ENCODE measurements at places on chromosomes 5 and 9.

DNA sequence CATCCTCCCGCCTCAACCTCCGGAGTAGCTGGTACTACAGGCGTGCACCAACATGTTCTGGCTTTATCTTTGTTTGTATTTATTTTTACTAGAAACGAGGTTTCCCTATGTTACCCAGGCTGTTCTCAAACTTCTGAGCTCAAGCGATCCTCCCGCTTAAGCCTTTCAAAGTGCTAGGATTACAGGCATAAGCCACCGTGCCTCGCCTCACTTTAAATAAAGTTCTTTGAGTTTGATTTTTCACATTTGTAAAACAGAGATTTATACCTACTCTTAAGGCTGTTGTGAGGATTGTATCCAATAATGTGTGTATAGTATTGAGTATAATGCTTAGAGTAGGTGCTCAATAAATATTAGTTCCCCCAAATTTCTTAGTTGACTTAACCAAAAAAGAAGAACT is 75.7 kb downstream of the MEF2C start:
- no peak for DNase-seq

GRCh38 chr5:40606077-40606765 is 73.5 kb upstream of the PTGER4 start:
- DNase-seq, result no peak

- no peak for DNase-seq
Observed at GRCh38 chr9:113398796-113399195, 2.3 kb downstream of the ALAD start.

GRCh38 chr9:120855827-120856670 is 13.3 kb upstream of the PSMD5 start:
- no peak for DNase-seq

GRCh38 chr9:16613605-16614004 is 256.9 kb downstream of the BNC2 start:
- no peak for DNase-seq

GRCh38 chr9:93077811-93078210 is 18.2 kb upstream of the CARD19 start:
- DNase-seq, result no peak

- DNase-seq, result no peak
Observed at GRCh38 chr5:145568581-145568980, 266.6 kb downstream of the PRELID2 start.

DNA sequence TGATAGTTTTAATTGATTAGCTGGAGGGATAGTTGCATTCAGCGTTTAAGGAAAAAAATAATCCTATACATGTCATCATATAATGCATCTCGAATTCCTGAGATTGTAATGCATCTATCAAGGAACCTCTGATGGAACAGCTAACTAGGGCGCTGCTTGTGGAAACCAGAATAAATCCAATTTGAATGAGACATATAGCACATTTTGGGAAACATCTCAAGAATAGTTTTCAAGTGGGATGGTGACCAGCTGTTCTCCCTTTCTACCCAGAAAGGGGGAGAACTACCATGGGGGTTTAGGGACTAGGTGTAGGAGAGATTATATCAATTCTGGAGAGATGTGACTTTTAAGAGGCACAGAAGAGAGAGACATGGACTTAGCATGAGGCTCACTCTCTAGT is 319.3 kb upstream of the BRINP1 start:
- DNase-seq, result no peak

DNA sequence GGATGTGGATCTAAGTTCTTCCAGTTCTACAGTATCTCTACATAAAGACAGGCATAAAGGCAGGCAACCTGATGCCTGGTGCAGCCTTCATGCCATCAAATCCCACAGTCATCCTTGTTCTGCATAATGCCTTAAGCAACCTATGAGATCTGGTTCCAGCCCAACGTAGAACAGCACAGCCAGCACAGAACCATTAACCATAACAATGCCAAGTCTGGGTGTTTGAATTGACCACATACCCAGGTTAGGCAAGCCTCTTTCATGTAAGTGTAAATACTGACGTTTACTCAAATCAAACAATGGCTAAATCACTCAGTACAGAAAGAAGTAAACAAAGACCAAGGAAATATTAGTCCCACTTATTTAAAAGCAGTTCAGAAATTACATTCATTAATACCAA is 195.0 kb downstream of the ADAMTSL1 start:
- no peak for DNase-seq

DNA sequence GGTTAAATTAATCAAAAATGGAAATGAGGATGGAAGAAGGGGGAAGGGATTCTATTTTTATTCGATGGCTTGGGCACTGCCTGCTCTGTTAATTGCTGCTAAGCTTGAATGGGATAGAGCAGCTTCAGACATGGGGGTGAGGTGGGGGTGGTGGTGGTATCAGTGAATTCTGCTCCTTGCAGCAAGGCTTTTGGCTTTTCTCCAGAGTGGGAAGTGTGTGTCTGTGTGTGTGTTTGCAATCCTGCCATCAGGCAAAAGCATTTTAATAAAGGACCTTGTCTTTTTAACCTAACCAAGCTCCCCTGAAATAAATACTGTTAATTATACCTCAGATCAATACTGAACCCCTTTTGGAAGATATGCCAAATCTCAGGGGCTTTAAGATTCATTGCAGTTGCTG is 110.9 kb upstream of the GPR151 start:
- no peak for DNase-seq

DNA sequence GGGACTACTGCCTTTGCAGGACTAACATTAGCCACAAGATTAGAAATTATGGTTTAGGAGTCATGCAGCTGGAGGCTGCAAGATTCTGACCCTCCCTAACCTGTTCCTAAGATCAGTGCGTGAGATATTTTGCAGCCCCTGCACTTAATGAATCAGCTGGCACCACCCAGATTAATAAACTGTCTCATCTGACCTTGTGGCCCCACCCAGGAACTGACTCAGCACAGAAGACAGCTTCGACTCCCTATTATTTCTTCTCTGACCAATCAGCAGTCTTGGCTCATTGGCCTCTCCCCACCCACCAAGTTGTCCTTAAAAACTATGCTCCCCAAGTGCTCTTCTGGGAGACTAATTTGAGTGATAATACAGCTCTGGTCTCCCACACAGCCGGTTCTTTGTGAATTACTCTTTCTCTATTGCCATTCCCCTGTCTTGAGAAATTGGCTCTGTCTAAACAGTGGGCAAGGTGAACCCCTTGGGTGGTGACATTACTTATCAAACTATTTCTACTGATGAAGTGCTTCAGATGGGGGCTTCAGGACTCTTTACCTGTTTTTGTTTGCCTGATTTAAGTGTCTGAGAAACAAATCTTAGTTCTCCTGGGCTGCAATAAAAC is 17.0 kb downstream of the CTSL start:
- no peak for DNase-seq

GRCh38 chr5:73899916-73900315 is 273.9 kb downstream of the ARHGEF28 start:
- no peak for DNase-seq

DNA sequence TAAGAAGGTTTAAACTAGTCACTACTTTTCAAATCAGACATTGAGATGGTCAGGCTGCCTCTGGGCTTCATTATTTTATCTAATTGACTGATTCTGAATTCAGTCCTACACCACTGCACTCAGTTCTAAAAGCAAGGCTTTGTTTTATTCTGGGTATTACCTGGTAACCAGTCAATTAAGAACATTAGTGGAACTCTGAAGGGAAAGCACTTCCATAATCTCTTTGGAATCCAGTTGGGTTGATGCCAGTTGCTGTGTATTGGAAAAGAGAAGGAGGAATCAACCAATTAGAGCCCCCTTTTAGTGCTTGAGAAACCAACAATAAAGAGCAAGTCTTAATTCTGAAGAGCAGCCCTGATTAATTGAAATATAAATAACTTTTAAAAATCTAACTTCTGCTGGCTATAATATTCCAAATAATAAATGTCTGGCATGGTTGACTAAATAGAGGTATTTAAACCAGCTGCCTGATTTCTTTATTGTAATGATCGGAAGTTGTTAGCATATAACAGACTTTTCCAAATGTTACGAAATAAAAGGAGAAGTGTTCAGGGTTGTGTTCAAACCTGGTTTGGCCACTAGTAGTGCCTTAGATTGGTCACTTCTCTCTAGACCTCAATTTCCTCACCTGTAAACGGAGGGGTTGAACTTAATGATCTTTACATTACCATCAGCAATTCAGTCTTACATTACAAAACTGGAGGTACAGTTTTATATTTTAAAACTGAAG is 32.0 kb downstream of the CPEB4 start:
- DNase-seq, result no peak

- no peak for DNase-seq
Observed at GRCh38 chr9:70502690-70503089, 88.2 kb upstream of the KLF9 start.

GRCh38 chr5:69013481-69013880 is 80.3 kb upstream of the SLC30A5 start:
- DNase-seq, result no peak

GRCh38 chr5:136141561-136141960 is 8.9 kb downstream of the SMAD5 start:
- DNase-seq, result no peak

DNA sequence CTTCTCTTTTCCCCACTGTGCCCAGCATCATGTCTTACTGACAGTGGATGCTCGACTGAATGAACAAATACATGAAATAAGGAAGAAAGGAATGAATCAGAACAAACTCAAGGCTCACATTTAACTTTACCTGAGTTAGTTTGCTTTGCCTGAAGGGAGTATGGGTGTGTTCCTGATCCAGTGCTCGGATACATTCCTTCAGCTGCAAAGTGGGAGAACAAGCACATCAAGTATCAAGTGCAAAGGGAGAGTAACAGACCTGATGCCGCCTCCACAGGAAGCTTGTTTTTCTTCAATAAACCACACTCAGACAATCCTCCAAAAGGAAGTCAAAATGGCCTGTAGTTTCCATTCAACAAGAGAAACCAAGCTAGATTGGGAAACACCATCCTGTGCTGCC is 66.1 kb downstream of the KIF24 start:
- no peak for DNase-seq

GRCh38 chr5:16456103-16456832 is 9.3 kb downstream of the ZNF622 start:
- peak; percentile 52 for DNase-seq

DNA sequence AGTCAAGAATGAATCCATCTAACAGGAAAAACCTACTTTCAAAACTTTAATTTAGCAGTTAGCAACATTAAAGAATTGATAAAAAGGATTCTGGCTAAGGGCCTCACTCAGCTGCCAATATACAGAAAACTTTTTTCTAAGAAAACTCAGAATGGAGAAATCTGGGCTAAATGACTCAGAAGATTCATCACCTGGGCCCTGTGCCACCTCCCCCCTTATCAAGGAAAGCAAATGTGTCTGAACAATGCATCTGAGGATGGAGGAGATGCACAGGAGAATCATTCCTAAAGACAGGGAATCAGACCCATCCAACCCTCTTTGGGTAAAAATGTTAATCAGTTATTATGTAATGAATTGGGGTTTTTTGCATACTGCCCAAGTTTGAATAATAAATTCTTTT is 592.0 kb upstream of the DMAC1 start:
- DNase-seq, result no peak
